Stimulated activated CD4-positive, alpha-beta T cell treated with anti-CD3 and anti-CD28 coated beads, TNF-alpha, amount 100 ng/mL, for 1 hour (primary cell): ENCODE measurements at places on chromosomes 7 and 10.

DNA sequence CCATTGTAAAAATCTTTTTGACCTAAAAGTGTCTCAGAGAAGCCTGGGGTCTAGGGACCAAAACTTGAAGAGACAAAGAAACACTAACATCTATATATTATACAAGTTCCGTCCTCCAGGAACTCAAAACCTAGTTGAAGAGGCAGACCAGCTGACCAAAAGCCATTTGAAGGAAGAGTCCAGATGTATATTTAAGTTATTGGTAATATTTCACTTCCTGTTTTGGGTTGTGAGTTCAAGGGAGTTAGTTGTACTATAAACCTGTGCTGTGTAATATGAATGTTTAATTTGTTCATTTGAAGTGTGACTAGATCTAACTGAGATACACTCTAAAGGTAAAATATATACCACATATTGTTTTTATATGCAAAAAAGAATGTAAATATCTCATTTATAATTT lies 45.0 kb downstream of the CDK1 start:
- DNase-seq = no peak

- no peak for DNase-seq
Measured at GRCh38 chr7:132575982-132576720, at the start of gene PLXNA4. TSS of gene PLXNA4 (minus strand) at chr7:132576470. CDS start at chr7:132508693, 67,777 bp downstream.

DNA sequence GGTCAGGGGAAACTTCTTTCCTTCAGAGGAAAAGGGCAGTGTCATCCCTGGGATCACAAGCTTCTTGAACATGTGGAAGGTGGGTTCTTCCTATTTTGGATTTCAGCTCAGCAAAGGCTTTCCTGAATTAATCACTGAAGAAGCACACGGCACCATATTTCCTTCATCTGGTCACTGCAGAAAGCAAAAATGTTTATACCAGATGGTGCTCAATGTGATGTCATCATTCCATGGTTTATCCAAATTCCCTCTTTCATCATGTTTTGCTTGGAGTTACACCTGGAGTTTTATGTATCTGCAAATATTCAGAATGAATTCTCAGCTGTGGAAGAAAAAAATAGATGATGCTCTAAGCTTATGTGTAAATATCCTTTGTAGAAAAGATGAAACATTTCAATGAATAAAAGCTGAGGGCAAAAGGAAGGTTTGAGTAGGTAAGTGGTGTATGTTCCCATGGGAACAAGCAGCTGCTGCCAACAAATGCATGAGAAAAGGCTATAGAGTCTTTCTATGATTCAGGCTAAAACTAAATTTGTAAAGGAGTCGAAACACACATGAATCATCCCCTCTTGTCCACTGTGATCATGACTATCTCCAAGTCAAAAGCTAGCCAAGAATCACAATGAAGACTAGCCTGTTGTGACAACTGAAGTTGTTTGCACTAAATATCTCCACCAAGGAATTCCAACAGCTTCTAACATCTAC lies 26.9 kb upstream of the BPGM start:
- no peak for DNase-seq

- no peak for DNase-seq
Measured at GRCh38 chr7:129790136-129790535, 162.6 kb downstream of the UBE2H start.

- peak; percentile 68 for DNase-seq
Measured at GRCh38 chr7:148575640-148576411, 14.7 kb upstream of the C7orf33 start.

- no peak for DNase-seq
Measured at GRCh38 chr7:66687186-66687585, 53.3 kb upstream of the RABGEF1 start.

DNA sequence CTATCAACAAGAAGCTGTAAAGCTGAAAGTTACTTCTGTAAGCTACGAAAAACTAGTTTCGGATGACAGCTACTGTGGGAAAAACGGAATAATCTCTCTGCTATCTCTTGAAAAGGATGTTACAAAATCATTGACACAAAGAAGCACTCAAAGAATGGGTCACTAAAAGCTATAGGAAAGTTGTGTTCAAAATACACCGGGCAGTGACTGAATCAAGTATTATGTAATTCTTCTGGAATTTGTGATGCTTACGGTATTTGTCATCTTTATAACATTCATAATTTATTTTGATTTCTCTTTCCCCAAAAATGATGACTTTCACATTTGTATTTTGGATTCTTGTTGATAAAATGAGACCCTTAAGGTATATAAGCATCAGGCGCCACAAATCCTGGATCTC lies 112.1 kb upstream of the KLF6 start:
- DNase-seq = no peak

- no peak for DNase-seq
Measured at GRCh38 chr7:141737118-141737835, 881 bp upstream of the SSBP1 start.

GRCh38 chr7:47577321-47577919 lies 4.5 kb downstream of the TNS3 start:
- DNase-seq = no peak

DNA sequence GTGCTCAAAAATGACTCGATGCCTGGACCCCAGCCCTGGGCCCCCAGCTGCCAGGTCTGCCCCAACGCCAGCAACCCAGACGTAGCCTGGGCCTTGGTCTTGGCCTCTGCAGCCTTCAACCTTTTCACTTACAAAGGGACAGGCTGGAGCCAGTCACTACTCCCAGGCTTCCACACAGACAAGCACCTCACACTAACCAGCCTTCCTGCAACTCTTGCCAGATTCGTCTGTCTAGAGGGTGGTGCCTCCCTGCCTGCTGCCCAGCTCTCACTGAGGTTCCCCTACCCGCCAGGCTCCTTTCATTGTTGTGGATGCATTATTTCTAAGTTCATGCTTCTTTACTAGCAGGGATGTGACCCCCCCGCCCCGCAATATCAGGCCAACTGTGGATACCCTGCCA lies 56.3 kb downstream of the NUDCD3 start:
- no peak for DNase-seq

GRCh38 chr7:128948312-128948973 lies 10.7 kb downstream of the IRF5 start:
- DNase-seq = no peak

GRCh38 chr10:118139321-118139720 lies 92.6 kb upstream of the RAB11FIP2 start:
- no peak for DNase-seq

GRCh38 chr7:2193575-2194305 lies 39.0 kb downstream of the MAD1L1 start:
- DNase-seq = no peak

DNA sequence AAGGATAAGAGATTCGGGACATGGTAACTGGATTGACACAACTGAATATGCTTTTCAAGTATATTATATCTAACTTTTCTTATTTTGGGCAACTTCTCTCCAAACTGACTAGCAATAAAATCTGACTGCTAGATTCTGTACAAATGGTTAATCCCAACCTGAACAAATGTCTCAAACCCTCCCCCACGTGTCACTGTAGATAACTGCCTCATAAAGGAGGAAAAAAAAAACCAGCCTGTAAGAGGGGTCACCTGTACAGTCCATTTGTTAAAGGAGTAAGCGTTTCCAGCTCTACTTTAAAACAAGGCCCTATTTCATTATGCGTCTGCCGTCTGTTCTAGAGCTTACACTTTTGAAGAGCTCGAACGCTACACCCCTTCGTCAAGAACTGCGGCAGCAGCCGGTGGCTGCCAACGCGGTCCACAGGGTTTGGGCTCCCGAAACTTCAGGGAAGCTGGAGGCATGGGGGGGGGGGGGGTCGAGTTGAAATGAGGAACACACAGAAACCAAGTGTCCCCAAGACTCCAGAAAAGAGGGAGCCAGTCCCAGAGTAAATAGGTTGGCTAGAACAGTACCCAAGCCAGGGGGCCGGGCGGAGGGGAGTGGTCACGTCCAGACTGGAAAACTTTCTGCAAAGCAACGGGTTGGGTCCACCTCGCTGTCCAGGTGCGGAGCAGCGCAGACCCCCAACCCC lies 492 bp downstream of the COG5 start:
- no peak for DNase-seq

- DNase-seq = no peak
Measured at GRCh38 chr10:14186245-14186644, 144.5 kb downstream of the FRMD4A start.

DNA sequence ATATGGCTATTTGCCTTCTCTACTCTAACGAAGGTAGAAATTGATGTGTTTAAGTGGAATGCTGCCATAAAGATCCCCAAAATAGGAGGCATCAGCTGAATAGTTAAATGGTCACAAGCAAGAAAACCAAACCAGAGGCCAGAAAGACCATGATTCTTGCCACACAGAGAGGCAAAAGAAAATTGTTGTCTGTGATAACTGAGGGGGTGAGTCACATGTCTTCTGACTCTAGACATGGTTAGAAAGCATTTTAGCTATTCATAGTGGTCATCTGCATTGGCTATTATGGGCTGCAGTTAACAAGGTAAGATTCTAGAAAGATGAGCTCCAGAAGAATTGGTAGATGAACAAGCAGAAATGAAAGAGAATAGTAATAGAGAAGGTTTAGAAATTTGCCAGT lies 361.4 kb upstream of the NPSR1 start:
- no peak for DNase-seq

- no peak for DNase-seq
Measured at GRCh38 chr10:124681626-124682552, 62.3 kb downstream of the FAM53B start.

GRCh38 chr7:66950763-66951162 lies 29.7 kb downstream of the TMEM248 start:
- DNase-seq = no peak

GRCh38 chr7:359766-360361 lies 69.9 kb downstream of the FOXL3 start:
- DNase-seq = no peak
